ENCODE measurements at places on chromosomes 7 and 10. TPM values are rescaled to one million over a fixed set of nuclear protein-coding genes. Genes with fewer than 3 reads are reported as not detected.
A peak's percentile ranks its signal among the peaks of the same experiment; 100 is the strongest.

- DNase-seq = peak; percentile 76
Measured at GRCh38 chr10:13831711-13832141, 245.0 kb downstream of the PRPF18 start.

DNA sequence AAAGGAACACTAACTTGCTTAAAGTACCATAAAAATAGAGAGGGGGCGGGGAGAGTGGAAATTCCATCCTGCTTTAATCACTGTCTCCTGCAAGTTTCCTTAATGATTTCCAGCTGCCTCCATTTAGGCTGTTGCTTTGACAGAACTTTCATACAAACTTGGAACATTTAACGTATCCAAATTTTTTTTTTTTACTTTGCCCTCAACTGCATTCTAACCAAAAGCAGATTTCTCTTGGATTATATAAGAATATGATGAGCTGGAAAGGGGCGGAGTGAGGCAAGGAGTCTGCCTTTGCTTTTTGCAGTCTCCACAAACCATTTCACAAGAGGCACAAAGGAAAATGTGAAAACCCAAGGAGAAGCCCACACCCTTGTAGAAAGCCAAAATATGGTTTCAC, 46.6 kb upstream of the COL1A2 start:
- DNase-seq = peak; percentile 26

DNA sequence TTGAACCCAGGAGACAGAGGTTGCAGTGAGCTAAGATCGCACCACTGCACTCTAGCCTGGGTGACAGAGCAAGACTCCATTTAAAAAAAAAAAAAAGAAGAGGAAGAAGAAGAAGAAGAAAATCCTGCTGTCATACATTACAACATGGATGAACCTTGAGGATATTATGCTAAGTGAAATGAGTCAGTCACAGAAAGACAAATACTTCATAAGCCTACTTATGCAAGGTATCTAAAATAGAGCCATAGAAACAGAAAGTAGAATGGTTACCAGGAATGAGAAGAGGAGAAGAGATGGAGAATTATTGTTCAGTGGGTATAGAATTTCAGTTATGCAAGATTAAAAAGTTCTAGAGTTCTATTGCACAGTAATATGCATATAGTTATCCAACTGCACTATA, 466.5 kb downstream of the PLXNA4 start:
- DNase-seq = no peak

- DNase-seq = no peak
Measured at GRCh38 chr7:87287738-87288341, 57.6 kb upstream of the CROT start.

DNA sequence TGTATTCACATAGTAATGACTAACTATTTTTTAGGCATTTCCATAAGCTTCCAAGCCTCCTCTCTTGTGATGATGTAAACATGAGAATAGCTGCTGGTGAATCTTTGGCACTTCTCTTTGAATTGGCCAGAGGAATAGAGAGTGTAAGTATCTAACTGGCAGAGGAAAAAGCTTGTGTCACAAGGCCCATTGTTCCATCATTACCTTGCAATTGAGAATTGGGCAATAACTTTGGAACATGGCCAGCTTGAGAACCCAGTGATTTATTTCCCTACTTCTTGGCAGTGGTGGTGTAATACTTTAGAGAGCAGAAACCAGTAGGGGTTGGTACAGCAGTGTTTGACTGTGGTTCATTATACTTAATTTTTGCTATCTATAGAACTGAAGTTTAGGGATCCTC, 12.0 kb downstream of the IFRD1 start:
- DNase-seq = peak; percentile 74

DNA sequence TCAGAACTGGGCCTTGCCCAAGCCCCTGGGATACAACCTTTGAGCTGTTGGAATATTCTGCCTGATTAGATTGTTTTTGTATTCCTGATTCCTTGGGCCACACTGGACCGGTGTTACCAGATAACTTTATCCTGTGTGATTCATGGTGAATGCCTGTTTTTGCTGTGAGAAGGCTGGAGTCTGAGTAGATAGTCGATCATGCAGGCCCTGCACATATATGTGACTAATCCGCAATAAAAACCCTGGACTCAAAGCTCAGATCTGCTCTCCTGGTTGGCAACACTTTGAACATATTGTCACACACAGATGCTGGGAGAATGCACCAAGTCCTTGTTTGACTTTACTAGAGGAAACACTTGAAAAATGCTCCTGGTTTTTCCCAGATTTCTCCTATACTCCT, 183.9 kb upstream of the MBL2 start:
- no peak for DNase-seq

ANKIB1 gene
- polyA plus RNA-seq = 17.0 TPM

RBM48 gene
- polyA plus RNA-seq = 9.8 TPM

CDHR1 gene
- polyA plus RNA-seq = 0.13 TPM

TAS2R4 gene
- polyA plus RNA-seq = 0.30 TPM

VSTM2A gene
- polyA plus RNA-seq = not detected
